Activated CD8-positive, alpha-beta memory T cell treated with anti-CD3 and anti-CD28 coated beads for 4 hours (primary cell): ENCODE measurements at places on chromosomes 3 and 15.

- no peak for DNase-seq
These were observed 115.7 kb upstream of the TSPAN3 start for GRCh38 chr15:77186594-77187011.

GRCh38 chr3:149970716-149971402 lies at the start of gene PFN2:
PFN2 (minus strand) TSS chr3:149970895; CDS start chr3:149970856, 39 bp downstream.
- DNase-seq, result peak; percentile 16

GRCh38 chr15:48058371-48058770 lies 62.4 kb upstream of the SLC24A5 start:
- no peak for DNase-seq

DNA sequence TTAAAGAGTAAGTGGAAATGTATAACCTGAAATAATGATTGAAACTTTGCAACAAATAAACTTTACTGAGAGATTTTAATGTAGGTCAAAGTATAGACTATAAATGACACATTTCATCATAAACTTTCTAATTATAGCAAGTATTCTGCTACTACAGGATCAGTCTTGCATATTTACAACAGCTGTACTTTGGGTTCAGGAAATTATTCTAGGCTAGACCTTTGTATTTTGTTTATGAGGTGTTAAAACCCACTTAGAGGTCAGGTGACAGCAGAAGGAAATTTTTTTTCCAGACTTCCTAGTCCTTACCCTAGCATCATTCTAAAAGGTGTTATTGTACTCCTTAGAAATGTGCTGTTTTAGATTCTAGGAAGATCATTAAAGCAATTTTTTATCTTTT lies 2.3 kb downstream of the RNF7 start:
- no peak for DNase-seq

- no peak for DNase-seq
These were observed 15.5 kb downstream of the GREM1 start for GRCh38 chr15:32733281-32733680.

GRCh38 chr15:59251001-59251845 lies 44.6 kb downstream of the LDHAL6B start:
- DNase-seq, result no peak

- DNase-seq, result no peak
These were observed 30.9 kb downstream of the UBE3A start for GRCh38 chr15:25407950-25408349.

DNA sequence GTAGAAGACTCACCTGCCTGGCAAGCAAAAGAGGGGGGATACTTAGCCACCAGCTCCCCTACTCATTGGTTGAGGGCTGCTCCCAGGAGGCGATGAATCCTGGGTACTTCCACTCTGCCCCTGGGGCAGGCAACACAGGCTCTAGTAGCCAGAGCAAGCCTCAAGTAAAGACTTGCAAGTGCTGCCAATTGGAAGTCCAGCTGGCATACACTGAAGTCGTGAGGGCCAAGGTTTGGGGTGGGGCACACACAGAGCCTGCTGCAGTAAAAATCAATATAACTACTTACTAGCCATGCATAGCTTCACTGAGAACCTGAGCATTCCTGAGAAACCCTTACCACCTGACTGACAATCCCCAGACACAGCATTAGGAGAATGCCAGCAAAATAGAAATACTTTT lies 123.0 kb upstream of the EIF1B start:
- no peak for DNase-seq

DNA sequence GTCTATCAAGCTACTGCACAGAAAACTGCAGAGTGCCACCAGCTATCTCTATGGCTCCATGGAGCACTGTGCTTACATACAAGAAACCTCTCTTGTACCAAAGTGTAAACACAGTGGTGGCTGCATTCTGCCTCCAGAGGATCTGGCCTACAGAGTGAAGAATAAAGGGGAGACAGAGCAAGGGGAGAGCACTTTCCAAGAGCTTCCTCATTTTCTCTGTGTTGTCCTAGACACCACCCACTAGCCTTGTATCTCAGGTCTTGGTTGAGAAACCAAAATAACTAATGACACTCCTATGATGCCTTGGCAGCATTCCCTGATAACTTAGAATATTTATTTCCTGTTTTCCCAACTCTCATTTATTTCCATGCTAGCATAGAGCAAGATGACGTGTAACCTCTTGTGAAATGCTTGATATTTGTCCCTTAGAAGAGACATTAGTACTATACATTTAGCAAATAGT lies 56.9 kb upstream of the PHLDB2 start:
- no peak for DNase-seq

GRCh38 chr3:182671942-182672341 lies 121.4 kb upstream of the ATP11B start:
- DNase-seq, result no peak

- no peak for DNase-seq
These were observed 30.0 kb upstream of the SLC2A2 start for GRCh38 chr3:171056528-171056927.

DNA sequence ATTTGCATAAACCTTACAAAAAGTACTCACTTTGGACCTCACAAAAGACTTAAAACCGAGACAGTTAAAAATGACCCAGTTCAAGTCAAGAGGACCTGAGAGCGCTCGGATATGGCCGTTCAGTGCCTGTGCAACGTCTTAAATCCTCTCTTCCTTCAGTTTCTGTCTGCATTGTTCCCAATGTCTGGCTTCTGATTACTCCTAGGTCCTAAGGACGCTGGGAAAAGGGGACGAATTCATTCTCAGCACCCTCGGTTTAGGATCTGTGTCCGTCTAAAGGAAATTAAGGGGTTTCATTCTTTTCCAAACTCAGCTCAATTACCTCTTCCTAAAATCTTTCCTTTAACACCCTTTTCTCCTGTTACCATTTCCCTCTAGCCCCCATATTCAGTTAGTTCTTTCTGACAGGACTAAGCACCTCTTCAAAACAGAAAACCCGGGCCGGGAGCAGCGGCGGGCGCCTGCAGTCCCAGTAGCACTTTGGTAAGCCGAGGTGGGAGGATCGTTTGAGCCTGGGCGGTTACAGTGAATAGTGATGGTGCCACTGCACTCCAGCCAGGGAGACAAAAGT lies 970 bp downstream of the DPPA4 start:
- DNase-seq, result no peak

- DNase-seq, result no peak
These were observed 449.3 kb upstream of the THRB start for GRCh38 chr3:24943961-24944360.

- DNase-seq, result no peak
These were observed 26.4 kb downstream of the PEAK1 start for GRCh38 chr15:77393471-77393840.

DNA sequence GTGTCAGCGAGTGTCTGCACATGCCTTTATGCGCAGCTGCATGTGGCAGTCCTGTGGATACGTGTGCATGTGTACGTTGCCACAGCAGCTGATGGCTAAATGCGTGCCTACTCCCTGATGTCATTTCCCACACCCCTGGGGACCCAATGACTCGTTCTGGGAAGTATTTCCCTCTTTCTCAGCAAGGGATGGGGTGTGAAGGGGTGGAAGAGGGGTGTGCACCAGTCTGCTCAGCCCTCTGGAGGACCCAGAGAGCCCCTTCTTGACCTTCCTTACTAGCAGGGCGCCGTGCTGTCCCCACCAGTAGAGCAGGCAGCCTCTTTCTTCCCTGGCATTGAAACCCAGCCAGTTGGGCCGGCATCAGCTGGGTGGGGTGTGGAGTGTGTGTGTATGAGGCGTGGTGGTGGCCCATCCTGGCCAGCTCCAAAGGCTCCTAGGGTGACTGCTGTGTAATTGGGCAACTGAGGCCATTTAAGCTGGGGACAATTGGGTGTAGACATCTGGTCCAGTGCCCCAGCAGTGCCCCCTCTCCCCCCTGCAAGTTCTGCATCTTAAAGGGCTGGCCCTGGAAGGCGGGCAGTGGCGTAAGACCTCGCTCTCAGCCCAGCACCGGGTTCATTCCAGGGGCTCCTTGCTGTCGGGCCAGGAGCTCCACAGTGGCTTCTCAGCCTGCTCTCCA lies 19.2 kb downstream of the SNX33 start:
- DNase-seq, result no peak

DNA sequence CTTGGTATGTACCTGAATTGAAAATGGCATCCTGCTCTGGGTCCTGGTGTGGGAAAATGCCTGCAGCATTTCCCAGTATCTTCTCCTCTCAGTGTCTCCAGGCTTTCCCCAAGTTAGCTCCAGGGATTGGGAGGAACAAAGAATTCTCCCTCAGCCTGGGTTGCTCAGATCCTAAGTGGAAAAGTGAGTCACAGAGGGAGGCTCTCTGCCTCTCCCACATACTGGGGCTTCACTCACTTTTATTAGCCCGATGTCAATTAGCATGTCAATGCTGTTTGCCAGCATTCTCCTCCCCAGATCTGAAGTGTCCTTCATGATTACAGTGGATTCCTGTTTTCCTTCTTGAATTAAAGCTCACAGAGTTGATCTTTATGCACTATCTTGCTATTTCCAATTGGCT lies 655.0 kb downstream of the EPHA3 start:
- DNase-seq, result no peak

DNA sequence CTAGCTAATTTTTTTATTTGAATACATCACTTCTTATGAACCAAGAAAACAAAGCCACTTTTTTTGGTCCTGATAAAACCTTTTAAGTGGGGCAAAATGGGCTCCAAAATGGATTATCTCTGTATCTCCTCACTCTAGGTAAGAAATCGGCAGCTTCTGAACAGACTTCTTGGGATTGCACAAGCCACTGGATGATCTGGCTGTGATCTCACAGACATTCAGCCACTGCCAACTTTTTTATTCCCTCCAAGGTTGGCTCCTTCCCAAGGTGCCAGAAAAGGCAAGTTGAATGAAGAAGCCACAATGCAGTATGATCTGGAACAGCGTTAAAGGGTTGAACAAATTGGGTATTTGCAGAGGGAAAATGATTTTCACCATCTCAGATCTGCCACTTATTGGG lies 73.2 kb downstream of the PRICKLE2 start:
- DNase-seq, result no peak

DNA sequence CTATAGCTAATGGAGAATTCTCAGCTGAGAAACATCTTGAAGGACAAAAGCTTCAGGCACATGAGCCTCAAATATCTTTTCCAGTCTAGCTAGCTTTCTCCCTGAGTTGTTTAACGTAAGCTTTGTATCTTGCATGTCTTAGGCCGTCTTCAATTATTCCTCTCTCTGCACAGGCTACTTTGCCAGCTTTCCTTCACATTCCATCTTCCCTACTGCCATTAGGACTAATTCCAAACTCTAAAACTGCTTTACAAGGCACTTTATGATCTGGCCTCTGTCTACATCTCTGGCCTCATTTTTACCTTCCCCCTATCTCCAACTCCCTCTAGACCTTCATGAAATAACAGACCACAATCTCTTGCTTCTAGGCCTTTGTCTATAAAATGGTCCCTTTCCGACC lies 171.4 kb downstream of the GREM1 start:
- no peak for DNase-seq

GRCh38 chr3:112514527-112515128 lies 15.4 kb upstream of the BTLA start:
- DNase-seq, result no peak

GRCh38 chr15:42920519-42921341 lies at the start of gene TTBK2:
TTBK2 (minus strand) TSS chr15:42920778; CDS start chr15:42878617, 42,161 bp downstream.
- DNase-seq, result peak; percentile 96

GRCh38 chr3:156630081-156630772 lies 44.2 kb upstream of the TIPARP start:
- no peak for DNase-seq

DNA sequence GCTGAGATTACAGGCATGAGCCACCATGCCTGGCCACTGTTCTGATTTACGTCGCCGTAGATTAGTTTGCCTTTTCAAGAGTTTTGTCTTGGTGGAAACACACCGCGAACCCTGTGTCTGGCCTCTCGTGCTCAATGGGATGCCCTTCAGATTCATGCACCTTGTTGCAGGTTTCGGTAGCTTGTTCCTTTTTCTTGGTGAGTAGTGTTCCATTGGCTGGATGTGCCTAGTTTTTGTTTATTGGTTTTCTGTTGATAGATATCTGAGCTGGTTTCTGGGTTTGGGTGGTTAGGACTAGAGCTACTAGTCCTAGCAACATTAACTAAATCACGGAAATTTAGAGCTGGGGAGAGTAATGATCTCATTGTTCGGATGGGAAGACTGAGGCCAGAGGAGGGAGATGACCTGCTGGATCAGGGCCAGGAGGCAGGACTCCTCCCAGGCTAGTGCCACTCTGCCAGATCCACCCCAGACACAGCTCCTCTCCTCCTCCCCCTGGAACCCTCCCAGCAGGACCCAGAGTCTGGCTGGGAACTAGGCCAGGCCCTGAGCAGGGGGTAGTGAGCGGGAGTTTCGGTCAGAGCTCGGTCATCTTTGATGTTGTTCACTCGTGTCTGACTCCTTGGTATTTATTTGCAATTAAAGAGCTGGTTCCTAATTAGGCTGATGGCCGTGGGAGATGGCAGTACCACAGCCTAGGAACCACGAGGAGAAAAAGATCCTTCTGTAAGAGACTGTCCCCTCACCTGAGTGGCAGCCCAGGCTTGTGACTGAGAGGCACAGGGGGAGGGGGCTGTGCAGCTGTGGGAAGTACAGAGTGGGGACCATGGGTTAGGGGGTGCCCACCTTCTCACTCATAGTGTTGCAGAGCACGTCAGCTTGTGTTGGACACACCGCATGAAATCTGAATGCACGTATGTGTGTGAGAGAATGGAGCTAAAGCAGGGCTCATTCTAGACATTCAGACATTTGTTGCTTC lies 73.4 kb downstream of the SMAD6 start:
- no peak for DNase-seq

DNA sequence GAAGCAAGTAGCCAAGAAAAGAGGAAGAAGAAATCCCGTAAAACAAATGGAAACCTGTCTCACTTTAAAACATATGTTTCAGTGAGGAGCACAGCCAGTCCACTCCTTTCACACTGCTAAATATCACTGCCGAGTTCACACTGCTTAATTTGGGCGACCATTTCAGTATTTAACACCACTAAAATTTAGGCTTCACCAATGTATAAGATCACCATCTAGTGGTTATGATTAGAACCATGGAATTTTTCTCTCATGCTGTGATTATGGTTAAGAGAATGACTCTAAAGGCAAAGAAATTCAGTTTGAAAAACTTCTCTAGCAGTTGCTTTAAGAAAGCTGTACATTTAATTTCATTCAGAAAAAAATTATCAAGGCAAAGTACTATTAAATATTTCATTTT lies 16.6 kb downstream of the SLC4A7 start:
- DNase-seq, result no peak

- no peak for DNase-seq
These were observed 60.5 kb downstream of the LPP start for GRCh38 chr3:188214442-188214841.

GRCh38 chr3:169668957-169669741 lies 5.6 kb upstream of the MECOM start:
- no peak for DNase-seq

- no peak for DNase-seq
These were observed 552.4 kb upstream of the CCDC54 start for GRCh38 chr3:106824856-106825255.

DNA sequence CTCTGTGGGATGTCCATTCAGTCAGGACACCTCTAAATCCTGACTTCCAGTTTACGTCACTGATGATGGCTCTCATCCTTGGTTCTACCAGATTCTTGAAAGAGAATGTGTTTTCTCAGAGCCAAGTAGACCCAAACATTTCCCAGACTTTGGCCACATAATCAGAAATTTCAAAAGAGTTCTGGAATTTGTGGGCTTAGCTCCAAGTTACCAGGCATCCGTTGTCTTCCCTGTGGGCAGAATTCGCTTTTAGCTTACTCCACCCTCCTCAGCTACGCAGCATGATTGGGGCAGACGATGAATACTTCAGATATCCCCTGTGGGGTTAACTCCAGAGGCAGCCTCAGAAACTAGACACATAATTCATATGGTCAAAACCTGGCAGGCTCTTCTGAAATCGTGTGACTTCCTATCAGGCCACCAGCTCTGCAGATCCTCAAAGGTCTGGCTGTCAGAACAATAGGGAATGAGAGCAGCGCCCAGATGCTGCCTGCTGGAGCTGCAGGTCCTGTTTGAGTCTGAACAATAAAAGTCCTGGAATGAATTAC lies 30.6 kb downstream of the CRTC3 start:
- no peak for DNase-seq

- no peak for DNase-seq
These were observed 180.9 kb upstream of the TBL1XR1 start for GRCh38 chr3:177378168-177378567.
